ENCODE measurements at places on chromosomes 6 and 20.

DNA sequence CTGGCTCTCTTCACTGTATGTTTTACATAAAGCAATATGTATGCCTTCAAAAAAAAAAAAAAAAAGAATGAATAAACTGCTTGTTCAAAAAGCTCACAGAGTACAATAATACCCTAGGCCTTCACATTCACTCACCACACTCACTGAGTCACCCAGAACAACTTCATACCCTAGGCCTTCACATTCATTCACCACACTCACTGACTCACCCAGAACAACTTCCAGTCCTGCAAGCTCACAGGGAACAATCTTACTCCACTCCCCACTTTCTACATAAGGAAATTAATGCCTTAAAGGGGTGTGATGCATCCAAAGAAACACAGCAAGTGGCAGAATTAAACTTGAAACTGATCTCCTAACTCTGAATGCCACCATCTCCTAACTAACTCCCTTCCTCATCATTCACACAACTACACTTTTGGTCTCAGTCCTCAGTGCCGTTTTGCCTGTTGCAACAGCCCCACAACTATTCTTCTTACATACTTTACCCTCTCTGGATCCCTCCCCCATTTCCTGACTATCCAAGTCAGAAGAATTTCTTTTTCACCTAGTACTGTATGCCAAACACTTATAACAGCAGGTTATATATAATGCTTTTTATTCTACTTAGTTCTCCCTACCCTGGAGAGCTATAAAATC is 34.2 kb downstream of the NHSL1 start:
- no peak for DNase-seq

- DNase-seq: no peak
These were observed 19.9 kb upstream of the HFE start for GRCh38 chr6:26067367-26067766.

GRCh38 chr6:161458201-161458951 is 184.5 kb upstream of the AGPAT4 start:
- no peak for DNase-seq

DNA sequence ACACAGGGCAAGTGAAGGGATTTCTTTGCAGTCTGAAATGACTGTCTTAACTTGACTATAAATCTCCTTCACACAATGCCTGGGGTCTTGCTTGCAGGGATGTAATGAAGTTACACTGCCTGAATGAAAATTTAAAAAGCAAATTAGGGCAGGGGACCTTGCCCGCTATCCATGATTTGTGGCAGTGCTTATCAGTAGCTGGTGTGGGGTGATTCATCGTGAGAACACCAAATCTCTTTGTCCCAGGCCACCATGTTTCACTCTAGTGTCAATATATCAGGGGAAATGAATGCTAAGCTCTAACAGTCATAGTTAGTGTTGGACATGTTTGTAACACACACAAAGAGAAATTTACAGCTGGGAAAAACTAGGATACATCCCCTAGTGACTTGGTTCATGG is 713.7 kb upstream of the EPHA7 start:
- DNase-seq: no peak
